GM23338 (cell line): ENCODE measurements at places on chromosomes 3 and 15.

- DNase-seq, result peak; percentile 36
Observed at GRCh38 chr15:68791431-68792283, 29.0 kb downstream of the ANP32A start.

- no peak for DNase-seq
Observed at GRCh38 chr3:126847061-126847460, 135.9 kb upstream of the PLXNA1 start.

DNA sequence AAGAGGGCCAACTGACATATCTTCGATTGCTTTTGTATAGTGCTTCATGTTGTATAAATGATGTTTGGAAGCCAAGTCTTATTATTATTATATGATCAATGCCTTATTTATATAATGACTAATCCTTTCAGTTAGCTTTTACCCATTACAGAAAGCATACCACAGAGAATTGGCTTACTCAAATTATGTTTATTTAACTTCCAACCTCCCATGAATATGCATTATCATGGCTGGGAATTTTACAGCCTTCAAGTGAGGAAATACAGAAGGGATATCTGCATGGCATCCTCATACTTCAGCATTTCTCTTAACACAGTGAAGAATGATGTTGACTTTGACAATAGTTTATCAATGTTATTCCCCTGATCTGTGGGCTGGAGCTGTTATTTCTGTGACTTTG lies 225.9 kb upstream of the GAP43 start:
- DNase-seq, result no peak

GRCh38 chr15:41182266-41182665 lies 48.3 kb downstream of the EXD1 start:
- DNase-seq, result no peak

DNA sequence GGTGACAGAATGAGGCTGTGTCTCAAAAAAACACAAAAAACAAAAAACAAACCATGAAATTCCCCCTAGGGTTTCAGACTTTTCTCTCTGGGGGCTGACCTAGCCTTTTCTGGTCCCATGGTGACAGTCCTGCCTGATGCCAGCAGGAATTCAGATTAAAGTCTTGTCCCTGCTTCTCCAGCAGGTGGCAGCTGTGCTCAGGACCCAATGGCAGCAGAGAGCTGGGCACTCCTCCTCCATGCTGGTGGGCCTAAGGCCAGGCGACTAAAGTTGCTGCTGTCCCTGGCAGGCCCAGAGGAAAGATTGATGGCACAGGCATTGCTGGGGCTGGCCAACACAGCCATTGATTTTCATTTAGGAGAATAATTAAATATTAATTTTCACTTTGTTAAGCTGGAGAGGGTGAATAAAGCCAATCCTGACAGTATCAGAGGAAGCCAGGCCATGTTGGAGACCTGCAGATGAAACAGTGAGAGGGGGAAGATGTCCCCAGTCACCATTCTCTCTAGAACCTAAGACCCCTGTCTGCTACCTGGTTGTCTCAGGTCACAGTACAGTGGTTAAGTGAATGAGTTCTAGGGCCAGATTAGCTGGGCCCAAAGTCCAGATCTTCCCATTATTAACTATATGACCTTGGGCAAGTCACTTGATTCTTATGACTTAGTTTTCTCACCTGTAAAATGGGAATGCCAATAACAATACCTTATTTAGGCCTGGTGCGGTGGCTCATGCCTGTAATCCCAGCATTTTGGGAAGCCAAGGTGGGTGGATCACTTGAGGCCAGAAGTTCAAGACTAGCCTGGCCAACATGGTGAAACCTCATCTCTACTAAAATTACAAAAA lies 7.1 kb downstream of the CELF6 start:
- peak; percentile 88 for DNase-seq

- DNase-seq, result no peak
Observed at GRCh38 chr15:44595246-44595645, 58.3 kb downstream of the EIF3J start.

- DNase-seq, result no peak
Observed at GRCh38 chr15:58632789-58633188, 116.7 kb downstream of the ADAM10 start.

- DNase-seq, result no peak
Observed at GRCh38 chr3:57556459-57557084, 498 bp downstream of the PDE12 start.

DNA sequence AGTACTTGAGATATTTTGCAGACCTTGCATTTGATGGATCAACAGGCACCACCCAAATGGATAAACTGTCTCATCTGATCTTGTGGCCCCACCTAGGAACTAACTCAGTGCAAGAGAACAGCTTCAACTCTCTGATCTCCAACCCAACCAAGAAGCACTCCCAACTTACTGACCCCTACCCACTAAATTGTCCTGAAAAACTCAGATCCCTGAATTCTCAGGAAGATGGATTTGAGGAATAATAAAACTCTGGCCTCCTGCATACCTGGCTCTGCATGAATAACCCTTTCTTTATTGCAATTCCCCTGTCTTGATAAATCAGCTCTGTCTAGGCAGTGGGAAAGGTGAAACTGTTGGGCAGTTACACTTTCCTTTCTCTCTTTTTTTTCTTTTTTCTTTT lies 247.9 kb downstream of the ZPLD1 start:
- no peak for DNase-seq

GRCh38 chr3:115085197-115085865 lies 61.8 kb downstream of the ZBTB20 start:
- DNase-seq, result peak; percentile 57

DNA sequence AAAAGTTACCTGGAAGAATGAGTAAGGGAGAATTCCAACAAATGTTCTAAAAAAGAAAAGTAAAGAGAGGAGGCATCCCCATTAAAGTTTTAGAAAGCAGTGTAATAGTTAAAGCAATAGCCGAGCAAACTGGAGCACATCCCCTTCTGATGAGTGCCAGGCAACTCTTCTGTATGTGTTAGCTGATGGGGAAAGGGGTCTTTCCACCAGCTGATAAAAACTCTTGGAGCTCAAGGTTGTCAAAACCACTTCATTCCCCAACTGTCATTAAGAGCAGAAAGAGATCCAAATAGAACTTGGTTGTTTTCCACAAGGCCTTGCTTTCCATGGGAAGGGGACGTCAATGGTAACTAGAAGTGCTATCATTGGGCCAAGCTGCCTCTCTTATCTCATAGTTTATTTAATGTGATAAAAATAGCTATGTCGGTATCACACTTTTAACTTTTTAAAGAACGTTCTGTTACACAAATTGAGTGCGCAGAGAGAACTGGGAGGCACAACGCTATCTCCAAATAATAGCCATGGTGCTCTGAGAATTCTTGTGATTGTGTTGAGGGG lies 116.9 kb downstream of the POLR2M start:
- no peak for DNase-seq

GRCh38 chr3:179147514-179147872 lies 664 bp upstream of the PIK3CA start:
- peak; percentile 39 for DNase-seq

GRCh38 chr15:75095594-75095993 lies 72.2 kb downstream of the PPCDC start:
- DNase-seq, result no peak

DNA sequence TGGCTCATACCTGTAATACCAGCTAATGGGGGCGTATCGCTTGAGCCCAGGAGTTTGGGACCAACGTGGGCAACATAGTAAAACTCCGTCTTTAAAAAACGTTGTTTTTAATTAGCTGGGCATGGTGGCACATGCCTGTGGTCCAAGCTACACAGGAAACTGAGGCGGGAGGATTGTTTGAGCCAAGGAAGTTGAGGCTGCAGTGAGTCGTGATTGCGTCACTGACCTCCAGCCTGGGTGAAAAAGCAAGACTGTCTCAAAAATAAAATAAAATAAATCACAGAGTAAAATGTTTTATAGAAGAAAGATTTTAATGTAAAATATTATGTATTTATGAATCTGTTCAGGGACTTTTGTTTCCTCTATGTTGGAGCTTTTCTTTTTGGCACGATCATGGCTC lies 15.3 kb upstream of the STRIT1 start:
- DNase-seq, result no peak

- DNase-seq, result no peak
Observed at GRCh38 chr3:52889901-52890300, 7.4 kb downstream of the STIMATE start.

GRCh38 chr3:153577059-153577736 lies 415.2 kb downstream of the RAP2B start:
- DNase-seq, result no peak

GRCh38 chr3:194964809-194965208 lies 279.1 kb downstream of the FAM43A start:
- DNase-seq, result peak; percentile 13

DNA sequence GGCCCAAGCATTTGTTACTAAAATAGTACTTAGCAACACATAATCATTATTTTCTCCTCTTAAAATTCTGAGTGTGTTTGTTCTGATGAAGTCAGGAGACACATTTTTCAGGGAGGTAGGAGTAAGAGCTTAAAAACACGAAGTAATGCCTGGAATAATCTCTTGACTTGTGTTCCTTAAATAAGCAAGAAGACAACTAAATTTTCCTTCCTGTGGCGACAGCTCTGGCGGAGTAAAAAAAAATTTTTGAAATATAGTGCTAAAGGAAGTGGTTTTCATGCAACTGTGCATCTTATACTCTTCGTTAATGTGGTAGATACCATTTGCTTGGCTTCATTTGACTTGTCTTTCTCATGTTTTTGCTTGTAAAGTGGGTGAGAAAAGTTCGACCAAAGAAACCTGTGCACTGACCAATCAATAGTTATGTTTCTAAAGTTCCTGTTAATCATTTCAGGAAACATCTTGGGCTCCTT lies 11.1 kb upstream of the MBNL1 start:
- no peak for DNase-seq

DNA sequence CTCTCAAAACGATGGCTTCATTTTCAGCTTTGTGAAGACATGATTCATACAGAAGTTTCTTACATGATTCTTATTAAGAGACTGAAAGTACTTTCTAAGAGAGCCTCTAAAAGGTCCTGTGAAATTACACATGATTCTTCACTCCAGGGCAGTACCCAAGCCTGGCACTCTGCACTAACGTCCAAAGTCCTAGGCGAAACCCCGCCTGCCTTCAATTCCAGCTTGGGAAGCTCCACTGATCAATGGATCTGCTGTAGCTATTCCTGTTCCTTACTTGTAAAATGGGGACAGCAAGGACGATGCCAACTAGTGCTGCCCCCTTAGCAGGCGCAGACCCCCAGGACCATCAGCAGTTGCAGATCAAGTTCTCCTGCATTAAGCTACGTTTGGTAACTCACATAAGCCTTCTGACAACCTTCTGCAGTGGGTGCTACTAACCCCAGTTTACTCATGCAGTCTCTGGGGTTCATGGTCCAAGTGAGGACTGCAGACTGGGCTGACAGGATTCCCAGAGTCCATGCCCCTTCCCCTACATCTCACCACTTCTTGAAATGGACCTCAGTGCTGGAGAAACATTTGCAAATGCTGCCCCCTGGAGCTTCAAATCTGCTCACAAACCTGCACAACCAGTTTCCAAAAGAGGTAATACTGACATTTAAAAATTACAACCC lies 10.6 kb downstream of the CHCHD4 start:
- DNase-seq, result peak; percentile 40

GRCh38 chr3:49972656-49973055 lies 32.7 kb downstream of the RBM6 start:
- DNase-seq, result no peak

DNA sequence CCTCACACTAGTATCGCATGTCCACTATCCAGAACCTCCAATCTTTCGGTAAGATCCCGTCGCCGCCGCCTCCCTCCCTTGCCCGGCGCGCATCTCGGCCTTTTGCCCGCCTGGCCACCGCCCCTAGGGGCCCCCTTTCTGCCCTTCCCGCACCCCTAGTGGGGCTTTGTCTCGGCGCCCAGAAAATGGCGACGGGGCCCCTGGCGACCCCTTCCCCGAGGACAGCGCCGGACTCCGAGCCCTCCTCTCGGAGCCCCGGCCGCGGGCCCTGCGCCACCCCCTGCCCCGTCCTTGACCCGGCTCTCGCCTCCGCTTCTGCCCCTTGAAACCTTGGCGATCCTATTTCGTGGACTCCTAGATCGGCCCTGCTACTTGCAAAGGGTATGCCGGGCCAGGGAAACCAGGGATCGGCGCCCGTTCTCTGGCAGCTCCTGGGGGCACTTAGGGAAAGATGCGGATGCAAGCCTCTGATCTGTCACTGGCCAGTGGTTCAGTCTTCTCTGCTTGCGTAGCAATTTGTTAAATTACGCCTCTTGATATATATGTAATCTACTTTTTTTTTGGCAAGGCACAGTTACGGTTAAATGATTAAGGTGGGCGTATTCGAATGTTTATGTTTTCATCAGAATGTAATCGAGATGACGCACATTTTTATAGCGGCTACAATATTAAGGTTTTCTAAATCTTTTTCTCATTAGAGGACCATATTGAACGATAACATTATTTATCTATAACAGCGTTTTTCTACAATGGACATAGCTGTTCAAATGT lies 603 bp downstream of the EIF1B start:
- peak; percentile 52 for DNase-seq

- DNase-seq, result no peak
Observed at GRCh38 chr15:79954661-79955060, 16.3 kb downstream of the BCL2A1 start.

DNA sequence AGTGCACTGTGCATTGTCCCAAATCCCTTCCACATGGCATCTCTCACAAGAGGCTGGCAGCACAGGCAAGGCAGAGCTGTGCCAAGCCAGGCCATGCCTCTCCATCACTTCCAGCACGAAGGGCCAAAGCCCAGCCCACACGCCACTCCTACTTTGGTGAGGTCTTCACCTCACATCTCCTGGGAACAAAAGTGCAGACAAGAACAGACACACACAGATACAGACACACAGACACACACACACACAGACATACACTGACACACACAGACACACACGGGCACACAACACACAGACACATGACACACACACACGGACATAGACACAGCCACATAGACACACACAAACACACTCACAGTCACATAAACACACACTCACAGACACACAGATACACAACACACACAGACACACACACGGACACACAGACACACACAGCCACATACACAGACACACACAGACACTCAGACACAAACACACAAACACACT lies 233.3 kb downstream of the UACA start:
- DNase-seq, result no peak

GRCh38 chr3:45923755-45924154 lies 19.5 kb upstream of the CXCR6 start:
- DNase-seq, result no peak

DNA sequence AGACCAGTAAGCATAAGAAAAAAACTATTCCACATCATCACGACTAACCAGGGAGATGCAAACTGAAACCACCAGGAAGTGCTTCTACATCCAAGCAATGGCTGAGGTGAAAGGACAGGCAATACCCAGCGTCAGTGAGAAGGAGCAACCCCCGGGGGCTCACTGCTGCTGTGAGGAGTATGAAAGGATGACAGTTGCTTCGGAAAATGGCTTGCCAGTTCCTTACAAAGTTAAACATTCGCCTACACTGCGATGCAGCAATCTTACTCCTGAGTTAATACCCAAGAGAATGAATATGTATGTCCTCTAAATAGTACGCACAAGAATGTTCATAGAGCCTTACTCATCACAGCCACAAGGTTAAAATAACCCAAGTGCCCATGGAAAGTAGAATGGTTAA lies 13.3 kb upstream of the PLXNA1 start:
- DNase-seq, result no peak

GRCh38 chr3:129715854-129716253 lies 109.4 kb upstream of the PLXND1 start:
- peak; percentile 23 for DNase-seq
